ENCODE measurements at places on chromosomes 7 and 10.

GRCh38 chr10:95026461-95026860 is 42.8 kb downstream of the CYP2C8 start:
- no peak for DNase-seq

DNA sequence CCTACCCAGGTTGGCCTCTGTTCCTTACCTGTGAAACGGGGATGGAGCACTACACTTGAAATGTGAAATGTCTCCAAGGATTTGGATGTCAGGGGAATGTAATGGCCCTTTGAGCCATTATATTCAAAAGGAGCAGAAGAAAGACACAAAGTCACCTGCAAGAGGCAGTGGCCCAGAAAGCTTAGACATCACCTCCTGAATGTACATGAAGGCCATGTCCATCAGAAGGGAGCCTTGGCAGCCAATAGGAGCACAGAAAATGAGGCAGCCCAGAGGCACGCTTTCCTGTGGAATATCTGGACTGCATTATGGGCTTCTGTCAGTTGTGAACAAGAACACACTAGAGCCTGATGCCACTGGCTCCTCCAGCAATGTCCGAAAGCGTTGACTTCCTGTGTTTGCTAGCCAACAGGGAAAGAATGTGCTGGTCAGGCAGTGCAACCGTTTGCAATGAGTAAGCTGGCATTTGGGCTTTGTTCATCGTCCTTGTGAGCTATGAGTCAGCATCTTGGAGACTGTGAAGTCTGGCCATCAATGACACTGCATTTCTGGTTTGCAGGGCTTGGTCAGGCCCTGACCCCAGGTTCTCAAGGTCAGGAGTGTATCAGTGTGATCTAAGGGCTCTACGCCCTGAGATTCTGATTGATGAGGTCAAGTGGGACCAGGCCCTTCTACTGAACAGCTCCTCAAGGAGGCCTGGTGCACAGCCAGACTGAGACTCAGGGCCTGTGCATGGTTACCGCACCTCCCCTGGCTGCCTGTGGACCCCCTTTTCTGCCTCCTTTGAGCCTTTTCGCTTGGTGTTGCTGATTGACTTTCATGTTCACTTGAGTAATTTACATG is 222.4 kb downstream of the RPS24 start:
- no peak for DNase-seq

DNA sequence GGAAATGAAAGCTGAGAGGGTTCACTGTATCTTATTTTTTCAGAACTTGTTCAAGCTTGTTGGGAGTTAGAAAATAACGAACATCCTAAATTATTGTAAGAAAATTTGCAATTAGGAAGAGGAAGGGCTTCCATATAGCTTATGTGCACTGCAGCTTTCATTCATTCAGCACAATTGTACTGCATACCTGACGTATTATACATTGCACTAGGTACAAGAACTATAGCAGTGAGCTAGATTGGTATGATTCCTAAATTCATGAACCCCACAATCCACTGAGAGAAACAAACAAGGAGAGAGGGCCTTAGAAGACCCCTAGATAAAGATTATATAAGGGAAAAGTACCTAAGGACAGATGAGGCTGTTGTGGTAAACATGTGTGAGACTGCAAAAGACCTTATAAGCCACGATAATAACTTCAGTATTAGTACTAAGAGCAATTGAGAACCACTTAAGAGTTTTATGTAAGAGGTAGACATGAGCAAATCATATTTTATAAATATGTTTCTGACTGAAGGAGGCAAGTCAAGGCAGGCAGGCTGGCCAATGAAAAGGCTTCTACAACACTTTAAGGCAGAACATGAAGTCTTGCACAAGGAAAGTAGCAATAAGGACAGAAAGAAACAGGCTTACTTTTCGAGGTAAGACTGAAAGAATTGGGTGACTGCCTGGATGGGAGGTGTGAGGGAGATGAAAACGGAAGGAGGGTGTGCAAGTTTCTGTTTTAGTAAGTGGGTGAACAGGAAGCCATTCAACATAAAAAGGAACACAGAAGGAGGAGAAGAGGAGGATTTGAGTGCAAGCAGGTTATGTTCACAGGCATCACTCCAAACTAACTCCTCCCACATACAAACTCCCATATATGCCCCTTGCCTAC is 77.9 kb upstream of the LRRN3 start:
- no peak for DNase-seq

GRCh38 chr10:78357141-78358063 is 323.7 kb downstream of the RPS24 start:
- peak; percentile 79 for DNase-seq

DNA sequence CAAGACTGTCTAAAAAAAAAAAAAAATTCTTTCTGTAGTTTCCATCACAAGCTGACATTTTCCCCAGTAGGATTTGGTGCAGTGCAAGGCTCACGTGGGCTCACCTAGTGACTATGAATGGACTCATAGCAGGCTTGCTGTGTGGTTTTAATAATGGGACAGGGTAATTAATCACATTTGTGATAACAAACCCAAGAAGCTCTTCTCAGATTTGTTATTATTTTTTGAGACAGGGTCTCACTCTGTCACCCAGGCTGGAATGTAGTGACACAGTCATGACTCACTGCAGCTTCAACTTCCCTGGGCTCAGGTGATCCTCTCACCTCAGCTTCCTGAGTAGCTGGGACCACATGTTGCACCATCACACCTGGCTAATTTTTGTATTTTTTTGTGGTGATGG is 40.0 kb downstream of the NACAD start:
- no peak for DNase-seq

- no peak for DNase-seq
Measured at GRCh38 chr10:96344178-96344577, 14.6 kb downstream of the OPALIN start.

DNA sequence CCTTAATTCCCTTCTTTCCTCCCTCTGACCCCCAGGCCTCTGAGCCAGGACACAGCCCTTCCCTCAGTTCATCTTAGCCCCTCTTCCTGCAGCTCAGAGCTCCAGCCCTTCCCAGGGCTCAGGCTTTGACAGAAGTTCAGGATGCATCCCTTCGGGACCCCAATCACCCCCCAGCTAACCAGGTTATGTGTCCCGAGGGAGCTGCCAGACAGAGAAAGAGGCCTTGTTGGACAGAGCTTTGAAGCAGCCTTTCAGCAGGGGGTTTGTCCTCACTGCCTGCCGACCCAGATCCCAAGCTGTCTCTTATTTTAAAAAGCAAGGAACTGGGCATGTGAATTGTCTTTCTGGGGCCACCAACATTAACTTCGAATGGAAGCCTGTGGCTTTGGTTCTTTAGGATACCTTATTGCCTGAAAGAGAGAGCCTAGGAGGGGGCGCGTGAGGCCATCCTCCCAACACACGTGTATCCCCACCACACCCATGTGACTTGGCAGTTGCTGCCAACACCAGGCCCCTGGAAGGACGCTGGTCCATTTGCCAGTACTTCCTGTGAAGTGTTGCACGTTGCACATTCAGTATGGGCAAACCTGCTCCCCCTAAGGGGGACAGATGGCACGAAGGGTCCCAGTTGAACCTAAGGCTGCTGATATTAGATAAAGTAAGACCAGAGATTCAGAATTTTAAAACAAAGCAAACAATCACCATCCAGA is 858 bp downstream of the CCDC136 start:
- DNase-seq = no peak

DNA sequence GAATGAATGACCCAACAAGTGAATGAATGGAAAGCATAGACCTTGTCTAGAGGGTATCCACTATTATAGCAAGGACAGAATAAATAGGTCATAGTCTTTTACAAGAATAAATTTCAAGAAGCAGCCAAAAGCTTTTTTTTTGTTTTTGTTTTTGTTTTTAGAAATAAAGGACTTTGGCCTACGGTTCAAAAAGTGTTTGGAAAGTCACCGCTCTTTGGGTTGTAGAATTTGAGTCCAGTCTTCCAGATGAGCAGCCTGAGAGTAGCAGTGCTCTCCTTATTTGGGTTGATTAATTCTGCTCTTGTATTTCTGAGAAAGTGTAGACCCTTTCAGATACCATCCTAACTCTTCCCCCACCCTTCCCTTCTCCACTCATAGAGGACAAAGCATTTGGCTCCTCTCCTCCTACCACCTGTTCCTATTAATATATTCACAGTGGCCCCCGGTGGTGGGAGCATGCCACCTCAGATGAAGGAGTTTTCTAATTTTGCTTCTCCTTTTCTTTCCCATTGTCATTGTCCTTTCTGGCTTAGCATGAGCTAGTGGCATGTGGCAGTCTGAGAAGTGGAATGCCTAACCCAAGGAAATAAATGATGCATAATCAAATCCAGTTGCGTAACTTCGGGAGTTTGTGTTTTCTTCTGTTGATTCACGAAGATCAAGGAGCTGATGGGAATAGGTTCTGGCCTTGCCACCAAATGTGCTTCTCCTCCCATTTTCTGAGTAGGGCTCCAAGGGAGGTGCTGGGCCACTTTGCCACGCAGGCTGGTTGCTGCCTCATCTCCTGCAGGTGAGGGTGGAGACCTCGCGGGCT is 114.7 kb downstream of the CHN2 start:
- DNase-seq = no peak

GRCh38 chr10:13624630-13625029 is 37.9 kb downstream of the PRPF18 start:
- no peak for DNase-seq

GRCh38 chr7:29815181-29816105 is 9.1 kb downstream of the WIPF3 start:
- no peak for DNase-seq

DNA sequence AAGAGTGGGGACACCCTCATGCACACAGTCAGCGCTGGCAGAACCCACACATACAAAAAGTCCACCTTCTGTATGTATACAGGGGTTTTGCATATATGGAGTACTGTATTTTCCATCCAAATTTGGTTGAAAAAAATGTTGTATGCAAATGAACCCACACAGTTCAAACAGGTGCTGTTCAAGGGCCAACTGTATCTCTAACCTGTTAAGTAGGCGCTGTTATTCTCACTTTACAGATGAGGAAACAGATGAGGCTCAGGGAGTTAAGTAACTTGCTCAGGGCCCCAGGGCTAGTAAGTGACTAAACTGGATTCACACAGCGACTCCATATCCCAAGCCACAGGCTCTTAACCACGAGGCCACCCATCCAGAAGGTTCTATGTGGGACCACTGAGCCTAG is 69.9 kb downstream of the C10orf105 start:
- no peak for DNase-seq

DNA sequence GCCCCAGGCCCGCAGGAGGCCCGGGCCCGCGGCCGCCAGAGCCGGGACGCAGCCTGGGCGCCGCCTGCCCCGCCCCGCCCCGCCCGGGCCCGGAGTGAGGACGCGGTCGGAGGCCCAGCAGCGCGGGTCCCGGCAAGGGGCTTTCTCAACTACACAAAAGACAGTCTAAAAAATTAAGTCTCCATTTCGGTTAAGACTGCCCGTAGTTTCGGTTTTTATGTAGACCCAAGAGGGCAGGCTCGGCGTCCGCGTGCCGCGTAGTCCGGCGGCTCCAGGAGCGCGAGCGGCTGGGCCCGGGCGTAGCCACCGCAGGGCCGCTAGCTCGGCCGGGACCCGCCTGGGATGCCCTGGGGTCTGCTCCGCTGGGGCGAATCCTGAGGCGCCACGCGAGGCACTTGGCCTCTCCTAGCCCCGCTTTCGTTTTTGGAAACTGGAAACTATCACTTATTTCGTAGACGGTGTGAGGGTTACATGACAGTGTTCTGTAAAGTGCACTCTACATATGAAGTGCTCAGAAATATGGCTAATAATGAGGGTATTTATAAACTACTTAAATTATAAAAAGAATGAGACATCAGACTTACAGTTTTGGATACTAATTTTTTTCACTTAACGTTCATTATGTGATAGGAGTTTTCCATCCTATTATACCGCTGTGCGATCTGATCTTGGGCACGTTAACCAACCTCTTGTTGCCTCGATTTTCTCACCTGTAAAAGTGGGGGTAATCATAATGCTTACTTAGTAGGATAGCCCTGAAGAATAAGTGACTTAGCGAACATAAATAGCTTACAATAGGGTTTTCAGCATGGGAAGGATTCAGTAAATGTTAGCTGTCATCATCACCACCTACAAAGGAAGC is 573 bp downstream of the BLVRA start:
- DNase-seq = peak; percentile 67

GRCh38 chr7:108592646-108593201 is 23.1 kb downstream of the DNAJB9 start:
- DNase-seq = no peak

GRCh38 chr10:58152673-58153263 is 114.9 kb downstream of the IPMK start:
- DNase-seq = no peak

- DNase-seq = no peak
Measured at GRCh38 chr7:37035631-37036030, 311.3 kb upstream of the AOAH start.

DNA sequence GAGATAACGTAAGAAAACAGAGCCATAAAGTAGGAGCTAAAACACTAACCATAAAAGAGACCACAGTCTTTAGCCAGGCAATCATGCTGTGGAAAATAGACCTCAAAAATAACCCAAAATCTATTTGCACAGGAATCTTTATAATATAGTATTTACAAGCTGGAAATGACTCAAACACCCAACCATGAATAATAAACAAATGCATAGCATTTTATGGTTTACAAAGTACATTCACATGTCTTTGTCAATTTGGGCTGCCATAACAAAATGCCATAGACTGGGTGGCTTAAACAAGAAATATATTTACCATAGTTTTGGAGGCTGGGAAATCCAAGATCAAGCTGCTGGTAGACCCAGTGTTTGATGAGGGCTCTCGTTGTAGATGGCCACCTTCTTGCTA is 65.5 kb upstream of the GRB10 start:
- no peak for DNase-seq

DNA sequence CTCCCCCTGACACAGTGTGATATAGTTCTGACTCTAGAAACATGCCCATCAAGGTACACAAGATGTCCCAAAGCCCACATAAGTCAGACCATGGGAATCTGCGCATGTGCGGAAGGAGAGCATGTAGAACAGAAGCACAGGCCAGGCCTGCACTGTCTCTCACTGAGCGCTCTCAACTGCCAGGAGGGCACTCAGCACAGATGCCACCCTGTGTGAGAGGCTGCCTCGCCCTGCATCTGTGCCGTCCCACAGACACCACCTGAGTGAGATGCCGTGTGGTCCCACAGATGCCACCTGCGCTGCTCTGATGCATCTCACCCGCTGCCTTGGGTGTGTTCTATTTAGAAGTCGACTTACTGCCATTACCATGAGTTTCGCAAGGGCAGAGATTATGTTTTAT is 98.4 kb downstream of the VOPP1 start:
- DNase-seq = no peak

All from ecto neural progenitor cell (in vitro differentiated cells).